ENCODE measurements at places on chromosomes 13 and 19.

GRCh38 chr13:39401046-39401705, 201.8 kb downstream of the LHFPL6 start:
- DNase-seq, result no peak

- no peak for DNase-seq
Measured at GRCh38 chr13:99553033-99553432, 51.8 kb downstream of the TM9SF2 start.

DNA sequence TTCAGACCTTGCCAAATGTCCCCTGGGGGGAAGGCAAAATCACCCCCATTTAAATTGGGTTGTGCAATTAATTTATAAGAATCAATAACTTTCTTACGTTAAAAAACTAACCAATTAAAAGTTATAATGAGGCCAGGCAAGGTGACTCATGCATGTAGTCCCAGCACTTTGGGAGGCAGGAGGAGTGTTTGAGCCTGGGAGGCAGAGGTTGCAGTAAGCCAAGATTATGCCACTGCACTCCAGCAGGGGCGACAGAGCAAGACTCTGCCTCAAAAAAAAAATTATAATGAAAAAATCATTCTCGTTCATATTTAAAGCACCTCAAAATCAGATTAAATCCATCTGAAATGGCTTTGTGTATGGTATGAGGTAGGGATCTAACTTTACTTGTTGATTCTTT, 18.4 kb upstream of the SIGLEC14 start:
- DNase-seq, result no peak

GRCh38 chr19:51367565-51368365, 1.0 kb downstream of the CLDND2 start:
- peak; percentile 89 for DNase-seq

GRCh38 chr13:32309312-32310133, 5.6 kb downstream of the ZAR1L start:
- no peak for DNase-seq
